NCI-H1436 (cell line): ENCODE measurements at places on chromosomes 6 and 20.

- DNase-seq = no peak
These were observed 186.6 kb downstream of the SOX4 start for GRCh38 chr6:21780141-21780540.

GRCh38 chr6:151082079-151082478 is 157.7 kb upstream of the AKAP12 start:
- no peak for DNase-seq

GRCh38 chr6:97095311-97095850 is 170.9 kb downstream of the KLHL32 start:
- no peak for DNase-seq

- DNase-seq = no peak
These were observed 56.1 kb downstream of the ADAT2 start for GRCh38 chr6:143394389-143394788.

DNA sequence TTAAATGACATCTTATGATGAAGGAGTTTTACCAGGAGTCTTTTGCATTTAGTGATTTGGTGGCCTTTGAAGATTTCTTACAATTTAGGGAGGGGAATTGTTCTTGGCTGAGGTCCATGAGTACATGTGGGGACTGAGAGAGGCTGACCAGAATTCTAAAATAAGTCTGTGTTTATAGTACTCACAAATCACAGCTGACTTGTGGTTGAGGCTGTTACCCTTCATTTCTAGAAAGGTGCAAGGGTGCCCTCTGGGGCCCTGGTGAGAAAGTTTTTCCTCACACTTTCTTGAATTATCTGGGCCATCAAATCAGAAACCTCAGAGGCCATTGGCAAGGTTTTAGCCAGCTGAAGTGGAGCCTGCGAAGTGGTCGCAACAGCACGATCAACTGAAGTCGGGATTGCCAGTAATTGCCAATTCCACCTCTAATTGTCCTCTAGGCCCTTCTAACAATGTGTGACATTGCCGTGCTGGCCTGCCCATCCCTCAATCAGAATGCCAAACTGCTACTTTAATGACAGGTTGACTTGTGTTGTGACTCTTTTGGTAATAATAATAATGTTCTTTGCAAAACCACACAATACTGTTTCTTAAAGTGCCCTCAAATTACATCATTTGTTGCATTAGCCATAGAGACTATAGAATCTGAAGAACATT is 221.6 kb downstream of the OGFRL1 start:
- no peak for DNase-seq

DNA sequence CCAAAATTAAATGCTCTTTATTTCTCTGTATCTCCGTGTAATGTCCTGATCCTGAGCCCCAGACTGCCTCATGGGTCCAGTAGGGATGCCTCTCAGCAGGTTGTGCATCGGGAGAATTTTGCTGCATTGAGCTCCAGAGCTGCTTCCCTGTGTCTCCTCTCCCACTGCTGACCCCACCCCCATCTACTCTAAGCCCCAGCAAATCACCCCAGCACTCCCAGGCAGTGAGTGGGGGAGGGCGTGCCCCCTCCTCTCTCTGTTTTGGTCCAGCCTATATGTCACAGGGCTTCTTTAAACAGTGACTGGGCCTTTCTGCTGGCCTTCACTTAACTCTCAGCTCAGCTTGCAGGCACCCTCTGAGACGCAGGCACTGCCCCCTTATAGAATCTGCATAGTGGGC is 228.8 kb upstream of the QKI start:
- DNase-seq = no peak

DNA sequence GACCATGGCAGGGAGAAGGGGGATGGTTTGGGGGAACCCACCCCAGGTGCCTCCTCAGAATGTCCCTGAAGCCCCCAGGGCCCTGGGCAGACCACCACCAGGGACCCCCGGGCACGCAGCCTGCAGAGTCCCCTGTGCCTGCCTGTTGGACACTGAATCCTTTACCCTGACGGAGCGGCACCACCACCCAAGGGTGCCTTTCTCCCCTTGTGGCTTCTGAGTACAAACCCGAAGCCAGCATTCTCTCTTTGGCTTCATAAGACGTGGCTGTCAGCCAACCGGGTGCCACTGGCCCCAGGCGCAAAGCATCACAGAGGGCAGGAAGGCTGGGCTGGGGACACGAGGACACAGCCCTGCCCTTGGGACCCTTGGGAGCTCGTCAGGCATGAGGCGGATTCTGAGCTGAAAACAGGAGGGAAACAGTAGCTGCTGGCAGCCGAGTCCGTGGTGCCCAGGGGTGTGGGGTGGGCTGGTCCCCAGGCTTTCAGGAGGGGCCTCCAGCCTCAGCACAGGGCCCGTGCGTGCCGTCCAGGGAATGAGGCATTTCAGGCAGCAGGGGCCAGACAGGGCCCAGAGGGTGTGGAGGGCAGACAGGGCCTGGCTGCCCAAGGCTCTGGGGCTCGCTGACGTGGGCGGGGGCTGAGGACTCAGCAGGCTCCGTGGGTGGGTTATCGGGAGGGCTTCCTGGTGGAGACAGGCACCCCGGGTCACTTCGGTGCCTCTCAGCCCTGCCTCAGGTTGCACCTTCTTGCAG is 3.5 kb downstream of the COL9A3 start:
- no peak for DNase-seq

DNA sequence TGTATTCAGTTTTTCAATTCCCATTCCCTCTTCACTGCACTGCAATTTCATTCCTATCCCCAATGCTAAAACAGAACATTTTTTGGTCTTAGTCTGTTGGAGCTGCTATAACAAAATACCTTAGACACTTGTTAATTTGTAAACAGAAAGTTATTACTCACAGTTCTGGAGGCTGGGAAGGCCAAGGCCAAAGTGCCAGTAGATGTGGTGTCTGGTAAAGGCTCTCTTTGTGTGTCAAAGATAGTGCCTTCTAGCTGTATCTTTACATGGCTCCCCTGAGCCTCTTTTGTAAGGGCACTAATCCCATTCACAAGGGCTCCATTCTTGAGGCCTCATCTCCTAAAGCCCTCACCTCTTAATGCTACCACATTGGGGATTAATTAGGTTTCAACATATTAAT is 40.0 kb downstream of the PHIP start:
- no peak for DNase-seq

- DNase-seq = no peak
These were observed 3.0 kb upstream of the NNAT start for GRCh38 chr20:37518059-37518458.

GRCh38 chr6:151804585-151805285 is 2.7 kb upstream of the ESR1 start:
- no peak for DNase-seq

DNA sequence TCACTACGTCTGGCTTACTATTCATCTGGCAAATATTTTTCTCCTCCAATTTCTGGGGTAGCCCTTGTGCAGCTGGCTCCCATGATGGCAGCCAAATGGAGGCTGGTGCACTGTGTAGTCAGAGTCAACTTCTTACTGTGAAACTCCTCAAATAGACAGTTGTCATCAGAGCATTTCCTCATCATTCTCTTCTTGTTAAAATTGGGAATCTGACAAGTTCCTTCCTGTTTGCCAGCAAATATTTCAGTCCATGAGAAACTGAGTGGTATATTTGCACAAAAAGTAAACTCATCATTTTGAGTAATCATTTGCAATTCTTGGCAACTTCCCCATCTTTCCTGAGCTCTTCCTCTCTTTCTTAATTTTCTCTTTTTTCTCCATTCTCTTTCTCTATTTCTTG is 394.9 kb upstream of the RGS17 start:
- no peak for DNase-seq

- no peak for DNase-seq
These were observed 105.6 kb downstream of the BTBD3 start for GRCh38 chr20:12023194-12023795.

GRCh38 chr6:55998576-55998975 is 123.2 kb upstream of the BMP5 start:
- DNase-seq = no peak

- no peak for DNase-seq
These were observed 3.4 kb upstream of the SYS1 start for GRCh38 chr20:45359406-45360148.

DNA sequence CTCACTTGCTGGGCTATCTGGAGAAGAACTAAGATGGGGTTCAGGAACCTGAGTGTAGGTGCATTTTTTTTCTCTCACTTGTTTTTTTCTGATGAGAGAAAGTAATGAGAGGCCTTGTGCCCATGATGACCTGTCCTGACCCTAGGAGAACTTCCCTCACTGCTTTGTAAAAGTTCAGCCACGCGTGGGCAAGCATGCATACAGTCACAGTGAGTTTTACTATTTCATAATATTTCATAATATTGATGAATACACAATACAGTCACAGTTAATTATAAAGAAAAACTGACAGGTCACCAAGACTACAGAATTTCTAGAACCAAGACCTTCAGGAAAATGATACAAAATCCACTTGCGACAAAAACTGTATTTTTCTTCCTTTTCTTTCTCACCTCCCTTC is 111.8 kb downstream of the MAP7 start:
- no peak for DNase-seq

- no peak for DNase-seq
These were observed 648.5 kb downstream of the HTR1B start for GRCh38 chr6:76814496-76815458.

GRCh38 chr20:47438464-47439381 is 63.0 kb upstream of the NCOA3 start:
- DNase-seq = no peak

DNA sequence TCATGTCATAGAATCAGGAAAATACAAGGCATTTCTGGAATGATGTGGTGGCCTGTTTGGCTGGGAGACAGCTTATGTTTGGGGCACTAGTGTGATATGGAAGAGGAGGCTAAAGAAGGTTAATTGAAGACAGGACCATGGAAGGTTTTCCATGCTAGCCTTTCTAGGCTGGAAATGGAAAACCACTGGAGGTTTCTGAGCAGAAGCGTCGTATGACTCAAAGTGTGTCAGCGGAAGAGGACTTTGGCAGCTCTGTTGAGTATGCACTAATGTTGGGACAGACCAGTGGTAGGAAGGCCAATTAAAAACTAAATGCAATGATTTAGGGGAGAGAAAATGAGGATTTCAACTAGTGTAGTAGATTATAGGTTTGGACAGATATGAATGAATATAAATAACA is 413.1 kb downstream of the PLCB1 start:
- DNase-seq = no peak

DNA sequence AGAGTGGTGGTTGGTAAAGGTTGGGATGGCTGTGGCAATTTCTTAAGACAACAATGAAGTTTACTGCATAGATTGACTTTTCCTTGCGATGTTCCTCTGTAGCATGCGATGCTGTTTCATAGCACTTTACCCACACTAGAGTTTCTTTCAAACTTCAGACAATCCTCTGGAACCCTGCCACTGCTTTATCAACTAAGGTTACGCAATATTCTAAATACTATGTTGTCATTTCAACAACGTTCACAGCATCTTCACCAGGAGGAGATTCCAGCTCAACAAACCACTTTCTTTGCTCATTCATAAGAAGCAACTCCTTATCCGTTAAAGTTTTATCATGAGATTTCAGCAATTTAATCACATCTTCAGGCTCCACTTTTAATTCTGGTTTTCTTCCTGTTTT is 161.2 kb upstream of the NRSN1 start:
- DNase-seq = no peak

DNA sequence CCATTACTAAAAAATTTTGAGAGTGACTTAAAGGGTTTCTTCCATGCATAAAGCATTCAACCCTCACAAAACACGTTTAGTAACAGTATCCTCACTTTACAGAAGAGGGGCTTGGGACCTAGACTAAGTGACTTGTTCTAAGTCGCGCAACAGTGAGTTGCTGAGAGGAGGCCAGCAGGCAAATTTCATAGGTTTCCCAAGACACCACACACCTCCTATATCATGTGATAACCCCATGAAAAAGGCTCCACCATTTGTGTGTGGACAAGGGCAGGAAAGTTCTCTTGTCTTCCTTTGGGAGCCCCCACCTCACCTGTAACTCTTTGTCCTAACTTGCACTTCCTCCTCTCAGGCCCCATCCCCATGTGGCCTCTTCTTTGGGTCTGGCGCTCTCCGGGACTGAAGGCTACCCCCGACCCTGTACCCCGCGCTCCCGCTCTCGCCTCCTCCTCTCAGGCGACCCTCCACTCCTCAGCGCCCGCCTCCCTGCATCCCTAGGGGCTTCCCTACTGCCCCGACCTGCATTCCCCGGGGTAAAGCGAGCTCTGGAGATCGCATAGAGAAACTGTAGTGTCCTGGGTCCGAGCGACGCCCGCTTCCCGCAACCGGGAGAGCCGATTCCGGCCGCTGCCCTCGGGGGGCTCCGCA is 392 bp downstream of the PSMB8 start:
- DNase-seq = no peak

DNA sequence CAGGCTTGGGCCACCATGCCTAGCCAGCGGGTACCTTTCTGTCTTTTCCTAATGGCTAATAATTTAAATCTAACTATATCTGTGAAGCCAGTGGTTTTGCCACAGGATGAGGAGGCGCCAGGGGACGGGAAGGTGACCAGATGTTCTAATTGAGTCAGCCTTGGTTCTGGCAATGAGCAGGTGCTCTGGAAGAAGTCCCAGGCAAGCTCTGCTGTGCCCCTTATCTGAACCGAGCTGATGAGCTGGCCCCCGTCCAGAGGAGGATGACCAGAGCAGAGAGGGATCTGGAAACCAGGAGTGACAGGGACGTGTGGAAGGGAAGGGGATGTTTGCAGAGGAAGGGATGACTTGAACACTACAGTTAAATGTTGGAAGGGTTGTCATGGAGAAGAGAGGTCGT is 46.7 kb downstream of the SLC35D3 start:
- DNase-seq = no peak
